Activated T-cell treated with anti-CD3 and anti-CD28 coated beads, Interleukin-2, amount 50 U/mL, for 72 hours (primary cell): ENCODE measurements at places on chromosomes 16 and 17. TPM values are rescaled to one million over a fixed set of nuclear protein-coding genes. Genes with fewer than 3 reads are reported as not detected.
A peak's percentile ranks its signal among the peaks of the same experiment; 100 is the strongest.

ABCC3 gene
- total RNA-seq, result not detected

HSD17B1 gene
- total RNA-seq, result 1.3 TPM

SLC5A10 gene
- total RNA-seq, result not detected

DNA sequence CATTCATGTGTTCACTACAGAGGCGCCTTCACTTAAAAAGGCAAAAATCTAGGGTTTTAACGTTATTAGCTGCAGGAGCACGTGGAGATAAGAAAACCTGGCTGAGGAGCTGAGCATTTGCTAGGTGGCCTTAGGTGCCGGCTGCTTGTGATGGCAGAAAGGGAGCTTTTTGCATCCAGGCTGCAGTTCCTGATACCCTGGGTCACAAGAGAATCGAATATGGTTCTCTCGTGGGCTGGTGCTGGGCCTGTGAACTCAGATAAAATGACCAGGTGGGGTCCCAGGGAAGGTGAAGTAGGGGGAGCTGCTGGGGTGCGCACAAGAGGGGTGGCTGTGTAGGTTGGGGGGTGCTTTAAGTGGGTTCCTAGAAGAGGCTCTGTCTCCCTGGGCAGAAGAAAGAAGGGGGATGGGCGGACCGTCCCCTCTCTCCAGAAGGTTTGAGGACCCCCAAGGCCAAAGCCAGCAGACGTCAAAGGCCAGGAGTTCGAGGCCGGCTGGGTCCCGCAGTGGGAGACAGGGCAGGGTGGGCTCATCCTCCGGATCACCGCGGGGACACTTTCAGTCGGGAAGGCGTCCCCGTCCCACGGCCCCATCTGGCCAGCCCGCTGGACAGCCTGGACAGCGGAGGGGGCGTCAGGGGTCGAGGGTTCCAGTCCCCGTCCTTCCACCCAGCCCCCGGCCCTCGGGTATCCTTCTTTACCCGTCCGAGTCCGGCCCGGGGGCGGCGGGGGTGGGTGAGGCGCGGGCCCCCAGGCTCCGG, 740 bp upstream of the CMIP start:
- peak; percentile 25 for DNase-seq

DNA sequence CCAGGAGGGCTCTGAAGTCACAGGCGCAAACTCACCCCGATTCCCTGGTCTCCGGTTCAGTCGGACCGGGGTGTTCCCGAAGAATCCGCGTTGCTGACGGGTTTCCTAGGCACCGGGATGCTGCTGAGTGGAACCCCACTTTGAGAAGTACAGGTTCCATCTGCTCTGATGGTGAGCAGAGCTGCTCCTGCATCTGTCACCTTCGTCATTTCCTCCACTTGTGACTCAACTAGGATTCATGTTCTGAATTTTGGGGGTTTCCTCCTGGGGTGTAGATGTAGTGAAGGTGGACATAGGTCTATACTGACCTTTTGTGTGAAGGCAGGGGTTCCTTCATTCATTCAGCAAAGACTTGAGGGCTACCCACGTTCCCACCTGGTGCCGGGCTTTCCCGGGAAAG, 25.0 kb downstream of the LGALS3BP start:
- no peak for DNase-seq

DNA sequence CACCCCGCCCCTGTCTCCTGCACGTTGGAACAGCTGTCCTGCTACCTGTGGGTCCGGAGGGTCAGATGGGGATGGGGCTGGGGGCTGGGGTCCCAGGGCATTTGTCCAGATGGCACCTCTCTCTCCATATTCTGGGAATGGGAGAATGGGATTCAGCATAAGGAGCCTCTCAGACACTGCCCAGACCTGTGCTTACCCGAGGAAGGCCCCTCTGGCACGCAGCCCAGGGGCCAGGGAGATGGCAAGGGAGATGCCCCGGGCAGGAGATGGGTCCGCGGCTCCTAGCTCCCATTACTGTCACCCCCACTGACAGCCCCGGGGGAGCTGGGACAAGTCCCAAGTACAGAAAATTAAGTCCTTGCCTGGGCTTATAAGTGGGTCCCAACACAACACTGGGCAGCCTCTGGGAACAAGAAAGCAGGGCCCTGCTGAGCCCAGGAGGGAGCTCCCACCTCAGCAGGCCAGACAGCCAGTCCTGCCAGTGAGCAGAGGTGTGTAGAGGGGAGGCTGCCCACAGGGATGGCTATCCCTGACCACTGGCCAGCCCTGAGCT, 1.8 kb downstream of the VASN start:
- no peak for DNase-seq
